ENCODE measurements at places on chromosomes 6 and 20. TPM values are rescaled to one million over a fixed set of nuclear protein-coding genes. Genes with fewer than 3 reads are reported as not detected.

DNA sequence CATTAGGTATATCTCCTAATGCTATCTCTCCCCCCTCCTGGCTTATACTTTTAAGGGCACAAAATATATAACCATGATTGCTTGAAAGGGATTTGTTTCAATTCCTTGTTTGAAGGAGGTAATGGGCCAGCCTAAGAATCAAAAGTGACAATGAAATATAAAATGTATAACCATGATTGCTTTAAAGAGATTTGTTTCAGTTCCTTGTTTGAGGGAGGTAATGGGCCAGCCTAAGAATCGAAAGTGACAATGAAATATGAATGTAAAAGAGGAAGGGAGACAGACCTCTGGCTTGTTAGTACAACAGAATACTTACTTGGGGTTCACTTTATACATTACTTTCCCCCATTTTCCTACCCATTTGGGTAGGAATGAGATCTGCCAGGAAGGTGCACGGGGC lies 55.5 kb downstream of the FOXC1 start:
- DNase-seq = no peak
- H3K27me3 ChIP-seq = no peaks in the 10 kb centered on the region
- peaks cover 4% of the 10 kb centered on the region for H3K36me3 ChIP-seq
- H3K4me1 ChIP-seq = peaks cover 1% of the 10 kb centered on the region
- H3K27ac ChIP-seq = no peak overlapping the region
- H3K4me3 ChIP-seq = no peak overlapping the region

GRCh38 chr6:103769431-103769830 lies 1090.3 kb downstream of the HACE1 start:
- no peaks in the 10 kb centered on the region for H3K36me3 ChIP-seq
- no peak overlapping the region for H3K27ac ChIP-seq
- H3K27me3 ChIP-seq = no peaks in the 10 kb centered on the region
- H3K4me3 ChIP-seq = no peak overlapping the region
- H3K4me1 ChIP-seq = no peaks in the 10 kb centered on the region

- peaks cover 2% of the 10 kb centered on the region for H3K36me3 ChIP-seq
- peaks cover 4% of the 10 kb centered on the region for H3K4me1 ChIP-seq
- H3K27me3 ChIP-seq = peaks cover 8% of the 10 kb centered on the region
- H3K27ac ChIP-seq = no peak overlapping the region
- no peak overlapping the region for H3K4me3 ChIP-seq
Observed at GRCh38 chr6:170100046-170100445, 190.8 kb downstream of the DLL1 start.

DNA sequence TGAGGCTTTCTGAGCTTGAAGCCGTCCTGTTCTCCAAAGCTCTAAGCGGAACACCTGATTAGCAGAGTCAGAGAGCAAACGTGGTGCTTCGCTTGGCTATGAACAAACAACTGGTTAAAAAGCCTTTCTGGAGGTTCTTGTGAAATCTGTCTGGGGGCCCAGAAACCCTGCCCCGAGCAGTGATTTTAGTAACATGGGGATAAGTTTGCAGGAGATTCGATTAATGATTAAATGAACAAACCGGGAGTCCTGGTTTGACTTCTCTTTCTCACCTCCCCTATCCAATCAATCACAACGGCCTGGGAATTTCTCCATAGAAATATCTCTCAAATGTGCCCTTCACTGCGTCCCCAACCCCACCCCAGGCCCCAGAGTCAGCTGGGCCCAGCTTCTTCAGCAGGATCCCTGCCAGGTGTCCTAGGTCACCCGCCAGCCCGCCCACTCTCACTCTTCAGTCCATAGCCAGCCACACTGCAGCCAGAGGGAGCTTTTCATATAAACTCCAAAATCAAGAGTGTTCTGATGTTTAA lies 43.6 kb downstream of the ZDHHC14 start:
- H3K4me3 ChIP-seq = no peak overlapping the region
- peaks cover 5% of the 10 kb centered on the region for H3K27me3 ChIP-seq
- H3K27ac ChIP-seq = no peak overlapping the region

GRCh38 chr20:11448554-11448953 lies 469.1 kb upstream of the BTBD3 start:
- no peak overlapping the region for H3K4me3 ChIP-seq
- no peak overlapping the region for H3K27ac ChIP-seq
- H3K4me1 ChIP-seq = no peaks in the 10 kb centered on the region
- no peaks in the 10 kb centered on the region for H3K27me3 ChIP-seq
- DNase-seq = no peak

GRCh38 chr20:38153401-38153800 lies 11.7 kb downstream of the TGM2 start:
- H3K27ac ChIP-seq = no peak overlapping the region
- H3K4me1 ChIP-seq = peaks cover 13% of the 10 kb centered on the region
- peaks cover 19% of the 10 kb centered on the region for H3K27me3 ChIP-seq
- H3K36me3 ChIP-seq = no peaks in the 10 kb centered on the region

- H3K36me3 ChIP-seq = peaks cover 20% of the 10 kb centered on the region
- H3K4me3 ChIP-seq = no peak overlapping the region
Observed at GRCh38 chr6:111503660-111504059, 20.6 kb upstream of the REV3L start.

The PIM1 gene
- total RNA-seq = 166 TPM

The SLC17A9 gene
- 52.1 TPM for total RNA-seq

The PTCHD4 gene
- total RNA-seq = not detected

The HDGFL1 gene
- total RNA-seq = not detected

The GHRH gene
- total RNA-seq = not detected

All from activated naive CD8-positive, alpha-beta T cell treated with anti-CD3 and anti-CD28 coated beads for 36 hours (primary cell).